ENCODE measurements at places on chromosomes 12 and 14. TPM values are rescaled to one million over a fixed set of nuclear protein-coding genes. Genes with fewer than 3 reads are reported as not detected.

DDN gene
- not detected for total RNA-seq

NFE2 gene
- not detected for total RNA-seq

PTGDR gene
- 0.26 TPM for total RNA-seq

FOS gene
- 169 TPM for total RNA-seq

CNPY2 gene
- 33.5 TPM for total RNA-seq

TCL1B gene
- total RNA-seq, result 0.28 TPM

Measured in uterus (tissue), 4 donors.